ENCODE measurements at places on chromosomes 2 and 18.

DNA sequence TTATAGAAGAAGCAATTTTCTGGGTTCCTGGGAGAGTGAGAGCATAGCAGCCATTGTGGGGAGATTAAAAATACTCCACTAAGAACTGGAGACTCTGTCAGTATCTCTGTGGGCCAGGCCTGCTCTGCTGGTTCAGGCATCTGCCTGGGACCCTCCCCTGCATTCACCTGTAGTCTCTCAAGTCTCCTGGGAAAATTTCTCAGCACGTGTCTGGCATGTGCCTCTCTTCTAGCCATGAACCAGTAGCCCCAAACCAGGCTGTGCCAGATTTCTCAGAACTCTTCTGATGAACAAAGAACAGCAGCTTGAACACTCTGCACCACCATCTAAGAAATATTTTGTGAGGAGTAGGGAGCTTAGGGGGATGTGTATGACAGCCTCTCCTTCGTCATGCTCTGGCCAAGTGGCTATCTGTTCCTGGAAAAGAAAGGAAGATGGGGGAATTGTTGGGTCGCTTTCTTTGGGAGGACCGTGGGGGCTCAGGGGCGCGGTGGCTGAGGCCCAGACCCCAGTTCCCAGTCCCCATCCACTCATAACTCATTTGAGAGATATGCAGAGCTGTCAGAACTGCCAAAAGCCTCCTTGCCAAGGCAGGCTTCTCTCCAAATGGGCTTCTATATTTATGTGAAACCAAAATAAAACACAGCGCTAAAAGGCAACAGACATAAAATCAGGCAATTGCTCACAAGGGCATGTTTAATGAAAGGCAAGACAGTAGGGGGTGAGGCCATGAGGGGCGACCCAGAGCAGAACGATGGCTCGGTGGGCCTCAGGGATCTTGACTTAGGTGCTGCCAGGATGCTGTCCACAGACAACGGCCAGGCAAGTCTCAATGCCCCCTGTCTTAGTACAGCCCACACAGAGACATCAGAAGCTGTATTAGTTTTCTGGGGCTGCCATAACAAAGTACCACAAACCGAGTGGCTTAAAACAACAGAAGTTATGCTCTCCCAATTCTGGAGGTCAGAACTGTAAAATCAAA lies 114.7 kb upstream of the TNP1 start:
- DNase-seq = peak; percentile 74

DNA sequence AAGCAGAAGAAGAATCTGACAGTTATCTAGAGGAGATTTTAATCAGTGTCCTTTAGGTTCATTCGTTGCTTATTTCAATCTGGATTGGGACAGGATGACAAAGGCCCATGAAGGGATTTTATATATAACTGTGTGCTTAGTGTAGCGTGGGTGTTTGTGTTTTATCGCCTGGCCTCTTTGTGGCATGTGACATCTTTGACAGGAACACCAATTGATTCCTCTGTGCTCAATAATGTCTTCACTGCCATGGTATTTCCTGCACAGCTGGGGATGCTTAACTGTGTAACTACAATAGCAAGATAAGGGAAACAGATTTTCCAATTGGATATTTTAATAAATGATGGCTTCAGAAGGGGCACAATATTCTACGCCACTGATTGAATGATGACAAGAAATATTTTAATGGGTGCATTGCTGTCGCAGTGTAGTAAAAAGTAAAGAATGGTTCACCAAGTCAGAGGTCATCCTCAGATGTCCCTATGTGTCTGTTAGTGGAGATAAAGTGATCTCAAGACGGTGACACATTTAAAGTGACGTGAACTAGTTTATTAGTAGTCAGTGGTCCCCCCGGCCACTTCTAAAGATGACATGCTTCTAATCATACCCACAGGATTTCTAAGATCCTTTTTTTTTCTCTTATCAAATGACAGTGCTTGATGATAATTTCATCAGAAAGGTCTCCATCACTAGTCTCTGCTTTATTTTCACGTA lies 160.4 kb downstream of the AGAP1 start:
- no peak for DNase-seq

DNA sequence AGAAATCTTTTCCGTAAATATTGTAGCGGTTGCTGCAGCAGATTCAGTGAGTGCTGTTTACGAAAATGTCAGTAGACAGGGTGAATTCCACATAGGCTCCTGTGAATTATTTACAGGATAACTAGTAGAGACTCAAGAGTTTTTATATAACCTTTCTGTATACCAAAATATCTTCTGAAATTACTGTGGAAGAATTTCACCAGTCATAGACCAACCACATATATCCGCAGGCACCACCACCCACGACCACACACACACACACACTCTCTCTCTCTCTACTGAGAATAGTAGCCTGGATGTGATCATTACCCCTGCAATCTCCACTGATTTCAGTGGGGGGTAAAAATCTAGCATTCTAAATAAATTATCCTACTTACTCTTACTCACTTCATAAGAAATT lies 341.8 kb downstream of the RBM43 start:
- no peak for DNase-seq

GRCh38 chr18:36391426-36392145 lies 94.1 kb downstream of the FHOD3 start:
- DNase-seq = no peak

DNA sequence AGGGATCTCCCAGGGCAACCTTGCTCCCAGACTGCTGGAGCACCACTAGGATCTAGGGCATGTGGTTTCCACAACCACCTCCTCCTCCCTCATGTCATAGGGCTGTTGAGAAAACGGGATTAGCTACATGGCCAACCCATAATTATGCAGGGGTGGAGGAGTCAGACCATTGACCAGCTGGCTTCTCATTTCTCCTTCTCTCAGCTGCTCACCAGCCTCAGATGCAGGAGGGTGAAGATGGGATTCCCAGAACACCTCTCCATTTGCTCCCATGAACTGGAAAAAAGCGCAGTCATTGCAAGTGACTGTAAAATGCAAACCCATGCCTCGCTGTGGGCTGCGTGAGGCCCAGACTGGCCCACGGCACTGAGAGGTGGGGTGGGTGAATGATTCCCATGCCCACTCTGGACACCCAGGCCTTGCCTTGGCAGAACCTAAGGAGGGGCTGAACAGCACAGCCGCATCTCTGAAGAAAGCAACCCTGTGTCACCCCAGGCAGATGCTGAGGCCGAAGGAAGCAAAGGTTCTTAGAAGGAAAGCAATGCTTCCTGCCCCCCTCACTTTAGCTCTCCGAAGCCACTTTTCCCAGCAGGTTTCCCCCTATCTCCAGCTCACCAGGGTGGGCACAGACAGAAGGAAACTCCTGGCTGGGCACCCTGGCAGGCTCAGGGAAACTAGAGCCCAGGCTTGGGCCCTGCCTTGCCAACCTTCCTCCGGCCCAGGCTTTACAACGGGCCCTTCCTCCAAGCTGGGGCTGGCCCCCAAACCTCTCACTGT lies 69.6 kb upstream of the RTN4 start:
- DNase-seq = no peak

DNA sequence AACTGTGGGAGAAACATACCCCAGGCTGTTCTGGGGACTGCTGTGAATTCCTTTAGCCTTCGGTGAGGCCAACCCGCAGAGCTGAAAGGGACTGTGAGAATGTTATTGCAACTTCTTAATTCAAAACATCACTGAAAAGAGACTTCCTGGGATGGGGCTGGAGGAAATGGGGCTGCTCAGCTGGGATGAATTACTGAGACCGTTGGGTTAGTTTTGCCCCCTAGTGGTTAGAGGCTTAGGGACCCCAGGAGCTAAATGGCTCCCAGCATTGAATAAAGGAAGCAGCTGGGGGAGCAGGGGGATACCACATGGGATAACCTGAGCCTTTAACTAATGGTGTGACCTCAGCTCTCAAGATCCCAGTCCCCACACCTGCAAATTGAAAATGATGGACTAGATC lies 941.1 kb upstream of the FANCL start:
- no peak for DNase-seq

DNA sequence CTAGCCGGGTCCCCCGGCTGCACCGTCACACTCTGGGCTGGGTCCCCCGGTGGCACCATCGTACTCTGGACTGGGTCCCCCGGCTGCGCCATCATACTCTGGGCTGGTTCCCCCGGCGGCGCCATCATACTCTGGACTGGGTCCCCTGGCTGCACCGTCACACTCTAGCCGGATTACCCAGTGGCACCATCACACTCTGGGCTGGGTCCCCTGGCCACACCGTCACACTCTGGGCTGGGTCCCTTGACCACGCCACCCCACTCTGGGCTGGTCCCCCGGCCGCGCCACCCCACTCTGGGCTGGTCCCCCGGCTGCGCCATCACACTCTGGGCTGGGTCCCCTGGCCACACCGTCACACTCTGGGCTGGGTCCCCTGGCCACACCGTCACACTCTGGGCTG lies 653.8 kb upstream of the ID2 start:
- no peak for DNase-seq

Data from left ventricle myocardium inferior (tissue), 1 donor.